ENCODE measurements at places on chromosomes 6 and 20.

- DNase-seq, result no peak
These were observed 645.0 kb downstream of the DHX35 start for GRCh38 chr20:39607141-39607540.

DNA sequence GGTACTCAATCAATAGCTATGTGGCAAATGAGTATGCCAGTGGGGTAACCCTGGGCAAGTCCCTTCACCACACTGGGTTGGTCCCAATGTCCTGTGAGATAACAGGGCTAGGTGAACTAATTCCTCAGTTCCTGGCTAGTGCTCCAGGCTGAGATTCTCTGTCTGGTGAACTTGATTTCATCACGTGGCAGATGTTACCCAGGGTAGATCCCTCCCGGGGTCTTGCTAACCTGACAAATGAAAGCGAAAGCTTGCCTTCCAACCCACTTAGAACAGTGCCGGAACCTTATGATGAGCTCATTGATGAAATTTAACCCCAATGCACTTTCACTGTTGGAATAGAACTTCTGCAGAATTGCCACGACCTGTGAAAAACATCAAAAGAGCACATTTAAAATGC lies 6.6 kb upstream of the ANKRD60 start:
- no peak for DNase-seq

GRCh38 chr6:37074053-37074827 lies 68.8 kb downstream of the FGD2 start:
- no peak for DNase-seq

GRCh38 chr6:19070520-19070919 lies 683.4 kb downstream of the RNF144B start:
- DNase-seq, result no peak

DNA sequence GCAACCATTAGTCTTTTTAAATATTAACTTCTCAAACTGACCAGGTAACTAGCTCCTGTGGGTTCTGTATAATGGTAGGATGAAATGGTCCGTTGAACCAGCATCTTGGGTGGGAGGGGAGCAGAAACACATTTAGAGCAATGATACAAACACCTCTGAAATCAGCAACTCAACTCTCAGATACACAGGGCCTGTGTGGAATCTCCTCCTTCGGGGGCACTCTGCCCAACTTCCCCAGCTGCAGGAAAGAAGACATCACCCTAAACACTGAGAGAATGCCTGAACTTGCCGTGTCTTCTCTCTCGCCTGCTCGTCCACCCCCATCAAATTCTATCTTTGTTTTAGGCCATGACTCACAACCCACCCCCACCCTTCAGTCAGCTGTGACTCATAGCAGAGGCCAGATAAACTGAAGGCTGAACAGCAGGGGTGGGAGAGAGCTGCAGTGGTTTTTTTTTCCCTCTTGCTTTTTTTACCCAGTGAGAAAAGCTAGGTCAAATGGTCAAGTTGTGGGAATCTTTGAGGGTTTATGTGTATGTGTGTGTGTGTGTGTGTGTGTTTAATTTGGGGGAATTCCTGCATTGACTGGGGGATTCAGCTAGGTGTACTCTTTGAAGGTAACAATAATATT lies 593.4 kb upstream of the JAG1 start:
- peak; percentile 84 for DNase-seq

- DNase-seq, result peak; percentile 80
These were observed 511.2 kb upstream of the JARID2 start for GRCh38 chr6:14734416-14735340.

DNA sequence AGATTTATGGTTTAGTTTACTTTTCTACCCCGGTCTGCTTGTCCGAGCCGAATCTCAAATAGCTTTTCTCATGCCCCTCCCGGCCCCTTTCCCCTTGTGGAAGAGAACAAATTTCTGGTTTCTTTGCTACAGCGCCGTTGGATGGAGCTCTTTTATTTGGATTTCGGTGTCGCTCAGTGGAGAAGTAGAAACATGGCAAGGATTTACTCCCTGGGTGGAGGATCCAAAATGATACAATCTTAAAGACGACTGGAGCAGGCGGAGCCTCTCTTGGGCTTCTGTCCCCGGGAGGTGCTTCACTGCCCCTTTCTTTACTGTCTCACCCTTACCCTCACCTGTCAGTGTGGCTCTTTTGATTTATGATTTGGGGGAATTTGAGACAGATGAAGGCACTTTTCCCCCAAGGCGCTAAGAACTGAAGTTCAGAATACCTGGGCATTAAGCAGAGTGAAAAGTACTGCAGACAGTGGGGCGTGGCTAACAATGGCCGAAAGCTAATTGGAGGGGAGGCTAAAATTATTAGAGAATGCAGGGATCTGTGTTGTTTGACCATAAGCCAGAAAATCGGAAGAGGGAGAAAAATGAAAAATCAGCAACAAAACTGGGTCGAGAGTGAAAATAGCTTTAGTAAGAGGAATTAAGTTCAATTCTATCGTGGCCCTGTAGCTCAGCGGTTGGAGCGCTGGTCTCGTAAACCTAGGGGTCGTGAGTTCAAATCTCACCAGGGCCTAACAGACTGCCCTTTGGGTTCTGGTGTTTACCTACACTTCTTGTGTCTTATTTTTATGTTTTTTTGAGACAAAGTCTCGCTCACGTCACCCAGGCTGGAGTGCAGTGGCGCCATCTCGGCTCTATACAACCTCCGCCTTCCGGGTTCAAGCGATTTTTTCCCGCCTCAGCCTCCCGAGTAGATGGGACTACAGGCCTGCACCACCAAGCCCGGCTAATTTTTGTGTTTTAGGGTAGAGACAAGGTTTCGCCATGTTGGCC lies 145.1 kb upstream of the ZNF184 start:
- no peak for DNase-seq

- no peak for DNase-seq
These were observed 197.9 kb downstream of the LRFN2 start for GRCh38 chr6:40389254-40389653.

GRCh38 chr20:63545814-63546213 lies 1.7 kb downstream of the SRMS start:
- no peak for DNase-seq

DNA sequence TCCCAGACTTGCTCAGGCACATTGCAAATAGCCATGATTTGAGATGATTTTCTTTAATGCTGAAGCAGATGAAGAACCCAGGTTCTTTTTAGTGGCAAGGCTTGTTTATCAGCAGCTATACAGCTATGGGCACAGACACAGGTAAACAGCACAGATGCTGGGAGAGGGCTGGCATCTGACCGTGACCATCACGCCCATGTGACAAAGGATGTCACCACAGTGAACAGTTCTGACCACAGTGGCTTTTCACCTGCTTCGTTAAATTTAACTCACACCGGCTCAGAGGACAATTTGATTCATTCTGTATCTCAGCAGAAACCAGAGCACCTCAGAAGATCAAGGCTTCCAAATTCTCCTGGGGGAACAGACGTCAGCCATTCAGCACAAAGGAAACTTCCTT lies 142.6 kb downstream of the CDH26 start:
- no peak for DNase-seq

- no peak for DNase-seq
These were observed 29.3 kb downstream of the BCL2L1 start for GRCh38 chr20:31693402-31693801.

- DNase-seq, result no peak
These were observed 69.5 kb downstream of the FAM217A start for GRCh38 chr6:4009486-4009885.

GRCh38 chr20:58892932-58893224 lies 40.4 kb downstream of the GNAS start:
- no peak for DNase-seq

GRCh38 chr6:83442752-83443151 lies 11.9 kb upstream of the ME1 start:
- peak; percentile 61 for DNase-seq

- no peak for DNase-seq
These were observed 59.7 kb downstream of the TMEM200A start for GRCh38 chr6:130425537-130425936.
